Stimulated activated CD8-positive, alpha-beta memory T cell treated with anti-CD3 and anti-CD28 coated beads, Interleukin-4, amount 100 ng/mL, for 1 hour (primary cell): ENCODE measurements at places on chromosomes 4 and X.

DNA sequence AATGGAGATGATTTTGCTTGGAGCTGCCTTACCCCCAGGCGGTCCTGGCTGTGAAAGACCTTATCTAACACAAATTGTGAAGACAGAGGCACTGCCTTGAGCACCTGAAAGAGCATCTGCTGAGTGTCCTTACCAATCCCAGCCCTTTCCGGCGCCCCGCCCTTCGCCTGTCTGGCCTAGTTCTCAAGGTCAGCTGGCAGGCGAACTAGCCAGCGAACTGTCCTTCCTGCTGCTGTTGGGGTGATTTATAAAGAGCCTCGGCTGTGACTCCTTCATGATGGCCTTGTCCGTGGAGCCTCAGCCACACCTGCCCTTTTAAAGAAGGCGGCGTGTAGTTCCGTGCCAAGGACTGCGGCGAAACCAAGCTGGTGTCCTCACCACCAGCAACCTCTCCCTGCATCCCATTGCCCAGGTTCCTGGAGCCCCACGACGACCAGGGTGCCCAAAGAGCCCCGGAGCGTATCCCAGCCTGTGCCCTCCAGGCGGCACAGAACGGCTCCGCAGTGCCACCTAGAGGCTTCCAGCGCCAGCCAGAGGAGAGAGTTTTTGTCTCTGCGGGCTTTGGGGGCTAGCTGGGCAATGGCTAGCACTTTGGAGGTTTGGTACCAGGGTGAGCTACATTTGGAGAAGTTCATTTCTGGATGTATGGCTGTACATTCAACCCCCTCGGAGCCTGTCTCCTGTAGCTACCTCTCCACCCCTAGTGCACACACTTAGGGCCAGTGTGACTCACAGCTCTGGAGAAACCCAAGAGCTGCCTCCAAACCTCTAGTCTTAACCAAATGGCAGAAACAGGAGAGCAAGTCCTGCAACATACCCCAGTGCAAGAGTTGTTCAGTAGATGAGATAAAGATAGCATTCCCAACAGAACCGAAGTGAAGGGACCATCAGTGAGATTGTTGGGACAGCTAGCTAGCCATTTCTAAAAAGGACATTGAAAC is 36.8 kb upstream of the VMA21 start:
- DNase-seq: no peak

GRCh38 chr4:82820689-82821088 is 22.1 kb upstream of the SCD5 start:
- DNase-seq: no peak

DNA sequence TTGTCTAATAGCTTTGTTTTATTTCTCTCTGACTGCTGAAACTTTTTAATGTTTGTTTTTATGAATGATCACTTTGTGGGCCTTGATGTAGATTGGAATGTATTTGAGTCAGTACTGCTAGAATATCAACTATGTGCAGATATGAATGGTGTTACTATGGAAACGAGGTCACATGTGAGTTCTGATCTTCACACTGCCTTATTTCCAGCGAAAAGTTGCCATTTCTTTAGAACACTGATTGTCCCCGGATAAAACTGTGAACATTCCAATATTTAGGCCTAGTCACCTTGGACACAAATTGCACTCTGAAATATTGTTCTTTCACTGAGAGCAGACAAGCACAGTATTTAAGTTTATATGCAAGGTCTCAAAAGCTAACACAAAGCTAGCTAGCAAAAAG is 27.2 kb upstream of the MAGED1 start:
- no peak for DNase-seq

DNA sequence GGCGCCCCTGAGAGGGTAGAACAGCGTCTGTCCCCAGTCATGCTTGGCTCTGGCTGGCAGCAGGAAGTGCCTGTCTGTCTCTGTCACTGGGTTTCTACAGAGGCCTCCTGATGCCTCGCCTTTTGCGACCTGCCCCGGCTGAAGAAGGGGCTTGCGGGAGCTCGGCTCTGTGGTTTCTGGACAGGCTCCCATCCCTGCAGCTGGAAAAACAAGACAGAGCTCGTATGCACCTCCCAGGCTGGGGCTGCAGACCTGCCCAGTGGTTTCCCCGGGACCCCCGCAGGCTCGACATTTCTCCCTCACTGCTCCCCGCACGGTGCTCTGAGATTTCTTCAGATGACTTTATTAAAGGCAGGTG is 57.0 kb upstream of the SORCS2 start:
- no peak for DNase-seq

DNA sequence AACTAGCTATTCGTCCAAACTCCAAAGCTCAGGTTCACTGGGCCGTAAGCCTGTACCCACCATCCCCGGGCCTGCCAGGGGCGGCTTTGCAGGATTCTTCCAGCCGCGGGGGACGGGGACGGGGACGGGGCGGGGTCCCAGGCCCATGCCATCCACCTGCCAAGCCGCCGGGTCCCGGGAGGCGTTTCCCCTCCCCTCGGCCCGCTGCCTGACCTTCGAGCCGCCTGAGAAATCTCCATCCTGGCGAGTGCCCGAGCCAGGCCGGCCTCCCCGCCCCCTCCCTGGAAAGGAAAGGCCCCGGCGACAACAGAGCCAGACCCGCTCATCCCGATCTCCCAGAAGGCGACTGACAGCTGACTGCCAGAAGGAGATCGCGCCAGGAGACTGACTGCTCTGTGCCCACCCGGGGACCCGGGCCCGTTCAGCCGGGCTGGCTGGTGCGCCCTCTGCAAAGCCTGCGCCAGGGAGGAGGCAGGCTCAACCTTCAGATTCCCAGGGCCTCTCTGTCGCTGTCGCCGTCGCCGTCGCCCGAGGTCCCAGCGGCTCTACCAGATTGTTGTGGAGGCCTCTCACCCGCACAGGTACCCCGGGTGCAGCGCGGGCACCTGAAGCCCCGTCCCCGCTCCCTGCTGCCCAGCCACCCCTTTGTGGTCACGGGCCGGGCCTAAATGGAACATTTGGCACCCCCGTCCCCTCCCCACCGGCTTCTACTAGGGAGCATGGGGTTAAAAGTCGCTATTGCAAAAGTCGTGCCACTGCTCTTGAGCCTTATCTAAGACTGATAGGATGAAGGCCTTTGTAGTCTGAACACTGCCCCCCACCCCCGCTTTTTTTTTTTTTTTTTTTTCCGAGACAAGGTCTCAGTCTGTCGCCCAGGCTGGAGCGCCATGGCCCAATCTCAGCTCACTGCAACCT is at the start of gene RGN:
RGN (plus strand) TSS at position 315 of the 915 bp plus-strand sequence. CDS start 2,702 bp downstream, outside the sequence.
- no peak for DNase-seq

DNA sequence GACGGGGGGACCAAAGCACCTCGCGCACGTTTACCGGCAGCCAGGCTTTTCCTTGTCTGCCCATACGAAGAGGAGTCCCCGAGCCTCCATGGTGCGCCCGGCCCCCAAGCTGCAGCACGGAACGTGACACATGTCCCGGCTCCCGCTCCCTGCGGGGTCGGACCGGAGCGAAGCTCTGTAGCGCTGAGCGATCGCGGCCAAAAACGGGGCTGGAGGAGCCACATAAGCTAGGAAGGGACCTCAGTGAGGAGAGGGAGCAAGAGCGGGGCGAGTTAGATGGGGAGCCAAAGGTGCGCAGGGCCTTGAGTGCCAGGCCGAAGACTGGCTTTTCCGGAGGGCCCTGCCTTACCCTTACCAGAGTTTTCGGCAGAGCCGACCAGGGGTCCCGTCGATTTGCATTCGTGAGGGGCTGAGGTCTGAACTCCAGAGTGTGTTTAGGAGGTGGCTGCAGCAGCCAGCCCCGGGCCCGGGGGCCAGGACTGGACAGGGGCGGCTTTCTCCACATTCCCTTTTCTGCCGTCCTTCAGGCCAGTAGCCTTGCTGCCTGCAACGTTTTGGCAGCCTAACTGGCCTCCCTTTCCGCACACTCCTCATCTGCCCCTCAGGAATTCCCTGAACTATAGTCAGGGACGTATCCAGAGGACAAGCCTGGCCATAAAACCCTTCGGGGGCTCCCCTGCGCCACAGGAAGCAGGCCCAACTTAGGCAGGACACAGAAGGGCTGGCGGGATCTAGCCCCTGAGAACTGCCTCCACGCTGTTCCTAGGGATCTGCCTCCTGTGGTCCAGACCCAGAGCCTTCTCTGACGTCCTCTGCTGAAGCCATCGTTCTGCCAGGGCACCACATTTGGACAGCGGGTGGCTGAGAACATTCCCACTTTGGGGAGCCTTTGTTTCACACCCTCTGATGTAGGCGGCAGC is 689 bp downstream of the SSR4 start:
- DNase-seq: no peak

DNA sequence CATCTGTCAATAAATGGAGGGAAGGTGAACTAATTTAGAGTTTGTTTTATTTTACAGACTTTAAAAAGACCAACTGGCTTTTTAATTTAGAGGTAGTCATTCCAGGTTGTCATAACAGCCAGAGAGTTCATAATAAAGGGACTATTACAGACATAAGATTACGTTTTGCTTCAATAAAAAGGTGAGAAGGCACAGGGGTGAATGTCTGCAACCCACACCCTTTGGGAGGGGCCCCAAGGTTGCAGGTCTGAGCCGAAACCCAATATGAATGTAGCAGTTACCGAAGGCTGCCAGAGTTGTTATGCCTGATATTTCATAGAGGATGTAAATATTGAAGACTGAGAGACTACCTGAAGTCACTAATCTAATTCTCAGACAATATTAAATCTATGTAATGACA is 329.7 kb upstream of the GALNT7 start:
- DNase-seq: no peak
